ENCODE measurements at places on chromosomes 5 and 9. TPM values are rescaled to one million over a fixed set of nuclear protein-coding genes. Genes with fewer than 3 reads are reported as not detected.

DNA sequence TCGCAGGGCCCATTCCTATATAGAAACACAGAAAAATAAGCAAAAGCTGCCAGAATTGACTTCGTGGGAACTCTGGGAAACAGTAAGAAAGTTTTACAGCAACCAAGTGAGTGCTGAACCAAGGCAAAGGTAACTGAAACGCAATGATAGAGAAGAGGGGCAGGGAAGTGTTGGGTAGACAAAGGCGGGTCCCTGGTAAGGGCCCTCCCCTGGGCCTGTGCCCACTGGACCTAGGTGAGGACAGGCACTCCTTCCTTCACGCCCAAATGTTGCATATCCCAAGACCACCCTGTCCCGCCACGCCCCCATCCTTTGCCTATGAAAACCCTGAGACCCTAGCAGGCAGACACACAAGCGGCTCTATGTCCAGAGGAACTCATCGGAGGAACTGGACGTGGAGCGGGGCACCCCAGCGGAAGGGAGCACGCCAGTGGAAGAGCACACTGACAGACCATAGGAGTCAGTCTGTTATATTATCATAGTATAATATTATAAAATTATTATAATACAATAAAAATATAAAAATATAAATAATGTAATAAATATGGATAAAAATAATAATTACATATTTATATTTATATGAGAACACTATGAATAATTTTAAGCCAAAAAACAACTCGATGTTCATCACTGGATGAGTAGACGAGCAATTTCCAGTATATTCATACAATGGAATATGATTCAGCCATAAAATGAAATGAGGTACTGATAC lies 27.9 kb downstream of the CDKN2A start:
- H3K27ac ChIP-seq, result no peak overlapping the region
- no peaks in the 10 kb centered on the region for H3K36me3 ChIP-seq
- peaks cover 99% of the 10 kb centered on the region for H3K27me3 ChIP-seq
- H3K4me1 ChIP-seq, result peaks cover 11% of the 10 kb centered on the region
- H3K4me3 ChIP-seq, result no peak overlapping the region
- no peak for DNase-seq

HSPB3 gene
- 1.8 TPM for total RNA-seq

GRCh38 chr9:92439921-92440750 lies 15.9 kb upstream of the OMD start:
- no peaks in the 10 kb centered on the region for H3K4me1 ChIP-seq
- H3K27me3 ChIP-seq, result no peaks in the 10 kb centered on the region
- H3K4me3 ChIP-seq, result no peak overlapping the region

DNA sequence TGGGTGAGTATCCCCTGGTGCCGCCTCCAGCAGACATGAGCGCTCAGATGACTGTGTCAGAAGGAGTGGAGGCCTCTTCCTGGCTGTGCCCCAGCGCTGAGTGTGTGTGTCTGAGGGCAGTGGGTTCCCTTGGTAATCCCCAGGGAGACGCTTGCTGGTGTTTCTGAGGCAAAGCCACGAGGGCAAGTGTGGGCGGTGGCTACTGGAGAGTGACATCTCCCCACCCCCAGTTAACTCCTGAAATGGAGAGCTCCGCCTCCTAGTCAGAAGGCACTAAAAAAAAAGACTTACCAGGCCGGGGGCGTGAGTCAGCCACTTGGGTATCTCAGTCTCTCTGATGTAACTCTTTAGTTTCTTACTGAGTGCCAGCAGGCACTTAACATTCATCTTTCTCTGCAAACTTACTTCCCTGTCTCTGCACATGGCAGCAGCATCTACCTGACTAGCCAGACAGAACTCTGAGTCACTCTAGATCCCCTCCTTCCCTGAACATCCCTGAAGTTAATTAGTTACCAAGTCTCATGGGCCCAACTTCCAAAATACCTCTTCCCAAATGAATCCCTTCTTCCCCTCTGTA lies 19.3 kb downstream of the ORM2 start:
- peaks cover 13% of the 10 kb centered on the region for H3K4me1 ChIP-seq
- peak; percentile 94 for DNase-seq
- H3K4me3 ChIP-seq, result no peak overlapping the region
- no peaks in the 10 kb centered on the region for H3K36me3 ChIP-seq
- no peaks in the 10 kb centered on the region for H3K27me3 ChIP-seq

FAM163B gene
- total RNA-seq, result 0.68 TPM

DNA sequence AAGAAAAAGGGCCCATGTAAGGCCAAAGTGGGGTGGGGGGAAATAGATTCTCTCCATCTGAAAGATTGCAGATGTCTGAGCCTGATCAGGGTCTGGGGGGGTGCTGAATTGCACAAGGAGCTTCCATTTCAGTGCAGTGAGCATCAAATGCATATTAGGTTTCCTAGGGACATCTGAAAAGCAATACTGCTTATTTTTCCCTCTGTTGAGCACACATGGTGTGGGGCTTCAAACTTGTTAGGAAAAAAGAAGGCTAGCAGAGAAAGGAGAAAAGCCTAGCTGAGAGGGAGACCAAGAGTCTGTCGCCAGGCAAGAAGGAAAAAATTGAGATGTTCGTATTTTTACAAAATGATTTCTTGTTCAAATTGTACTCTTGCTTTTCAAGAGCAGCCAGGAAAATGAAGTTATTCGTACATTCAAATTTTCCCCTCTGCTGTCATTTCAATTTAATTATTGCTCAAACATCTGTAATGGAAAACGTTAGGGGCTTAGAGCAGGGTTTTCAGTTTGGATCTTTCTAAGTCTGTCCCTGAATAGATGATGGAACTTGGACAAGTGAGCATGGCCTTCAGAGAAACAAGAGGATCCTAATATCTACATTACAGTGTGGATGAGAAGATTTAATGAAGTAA lies 191.9 kb upstream of the GAS1 start:
- no peak overlapping the region for H3K27ac ChIP-seq
- no peaks in the 10 kb centered on the region for H3K4me1 ChIP-seq
- H3K27me3 ChIP-seq, result peaks cover 5% of the 10 kb centered on the region
- H3K36me3 ChIP-seq, result no peaks in the 10 kb centered on the region

- no peak overlapping the region for H3K4me3 ChIP-seq
- H3K4me1 ChIP-seq, result no peaks in the 10 kb centered on the region
- H3K27me3 ChIP-seq, result no peaks in the 10 kb centered on the region
- no peak for DNase-seq
- H3K36me3 ChIP-seq, result no peaks in the 10 kb centered on the region
Observed at GRCh38 chr5:103298607-103299188, 40.1 kb downstream of the MACIR start.

DNA sequence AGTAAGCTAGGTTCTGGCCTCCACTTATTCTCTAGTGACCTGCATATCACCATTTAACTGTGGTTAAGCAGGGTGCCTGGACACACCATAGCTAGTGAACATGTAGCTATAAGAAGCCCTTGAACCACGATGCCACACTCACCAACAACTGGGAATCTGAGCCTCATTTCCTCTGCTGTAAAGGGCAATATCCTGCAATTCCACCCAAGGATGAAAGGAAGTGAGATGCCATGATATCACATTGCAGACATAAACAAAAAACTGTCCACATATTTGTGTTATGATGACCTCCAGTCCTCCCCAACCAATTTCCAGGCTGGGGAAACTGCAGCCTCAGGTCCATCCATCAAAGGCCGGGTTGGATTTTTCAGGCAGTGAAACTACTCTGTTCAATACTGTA lies 10.4 kb downstream of the TNIP1 start:
- no peak overlapping the region for H3K27ac ChIP-seq
- DNase-seq, result no peak
- no peaks in the 10 kb centered on the region for H3K27me3 ChIP-seq
- no peaks in the 10 kb centered on the region for H3K36me3 ChIP-seq
- no peak overlapping the region for H3K4me3 ChIP-seq

CATSPER3 gene
- not detected for total RNA-seq

DNA sequence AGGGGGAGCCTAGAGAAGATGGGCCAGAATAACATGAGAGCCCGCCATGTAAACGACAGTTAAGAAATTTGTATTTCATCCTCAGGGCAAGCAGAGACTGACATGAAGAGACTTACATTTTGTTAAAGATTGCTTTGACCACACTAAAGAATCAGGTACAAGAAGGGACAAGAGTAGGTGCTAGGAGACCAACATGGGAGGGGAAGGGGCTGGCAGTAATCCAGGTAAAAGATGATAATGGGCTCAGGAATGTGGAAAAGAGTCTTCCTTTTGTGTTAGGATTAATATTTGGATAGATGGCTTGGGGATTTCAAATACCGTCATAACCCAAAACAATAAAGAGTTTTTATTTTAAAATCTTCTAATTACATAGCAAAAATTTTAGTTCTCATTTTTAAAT lies 137.3 kb downstream of the ZNF462 start:
- no peaks in the 10 kb centered on the region for H3K27me3 ChIP-seq
- no peak overlapping the region for H3K4me3 ChIP-seq
- H3K36me3 ChIP-seq, result peaks cover 8% of the 10 kb centered on the region
- DNase-seq, result no peak
